ENCODE measurements at places on chromosomes 12 and 14.

- DNase-seq = peak; percentile 81
These were observed 11.4 kb upstream of the DNAL1 start for GRCh38 chr14:73633116-73634010.

- peak; percentile 83 for DNase-seq
These were observed 69.7 kb downstream of the SVOP start for GRCh38 chr12:108950991-108951739.

DNA sequence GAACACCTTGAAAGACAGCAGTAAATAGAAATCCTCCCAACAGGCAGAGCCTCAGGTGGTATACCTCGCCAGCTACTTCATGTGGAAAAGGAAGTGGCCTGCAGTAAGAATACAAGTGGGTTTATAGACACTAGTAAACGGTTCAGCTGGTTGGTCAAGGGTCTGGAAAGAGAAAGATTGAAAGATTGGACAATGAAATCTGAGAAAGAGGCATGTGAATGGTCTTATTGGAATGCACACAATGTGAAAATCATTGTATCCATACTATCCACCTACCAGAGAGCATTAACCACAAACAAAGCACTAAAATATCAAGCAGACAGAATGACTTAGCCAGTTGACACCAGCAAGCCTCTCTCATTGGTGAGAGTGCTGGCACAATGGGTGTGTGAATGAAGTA is 98.2 kb downstream of the SSPN start:
- DNase-seq = no peak

DNA sequence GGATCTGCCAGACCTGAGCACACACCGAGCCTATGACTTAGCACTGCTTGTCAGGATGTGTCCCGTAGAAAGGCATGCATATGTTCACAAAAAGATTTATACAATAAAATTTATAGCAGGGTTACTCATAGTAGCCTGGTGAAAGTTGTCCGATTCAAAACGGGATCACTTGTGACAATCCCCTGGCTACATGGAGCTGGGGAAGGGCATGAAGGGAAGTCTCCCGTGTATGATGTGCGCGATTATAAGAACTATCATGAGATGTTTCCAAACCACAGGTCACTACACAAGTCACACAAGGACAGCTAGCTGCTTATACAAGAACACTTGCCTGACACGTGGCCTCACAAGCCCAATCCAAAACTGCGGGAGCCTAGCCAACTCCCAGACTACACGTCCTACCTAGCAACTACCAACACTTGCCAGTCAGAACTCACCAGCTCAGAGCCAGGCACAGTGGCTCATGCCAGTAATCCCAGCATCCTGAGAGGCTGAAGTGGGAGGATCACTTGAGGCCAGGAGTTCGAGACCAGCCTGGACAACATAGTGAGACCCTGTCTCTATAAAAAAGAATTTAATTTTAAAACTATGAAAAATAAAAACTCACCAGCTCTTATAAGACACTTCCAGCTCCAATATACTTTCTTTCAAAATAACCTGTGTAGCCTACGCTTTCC is 7.5 kb upstream of the CDCA4 start:
- no peak for DNase-seq

DNA sequence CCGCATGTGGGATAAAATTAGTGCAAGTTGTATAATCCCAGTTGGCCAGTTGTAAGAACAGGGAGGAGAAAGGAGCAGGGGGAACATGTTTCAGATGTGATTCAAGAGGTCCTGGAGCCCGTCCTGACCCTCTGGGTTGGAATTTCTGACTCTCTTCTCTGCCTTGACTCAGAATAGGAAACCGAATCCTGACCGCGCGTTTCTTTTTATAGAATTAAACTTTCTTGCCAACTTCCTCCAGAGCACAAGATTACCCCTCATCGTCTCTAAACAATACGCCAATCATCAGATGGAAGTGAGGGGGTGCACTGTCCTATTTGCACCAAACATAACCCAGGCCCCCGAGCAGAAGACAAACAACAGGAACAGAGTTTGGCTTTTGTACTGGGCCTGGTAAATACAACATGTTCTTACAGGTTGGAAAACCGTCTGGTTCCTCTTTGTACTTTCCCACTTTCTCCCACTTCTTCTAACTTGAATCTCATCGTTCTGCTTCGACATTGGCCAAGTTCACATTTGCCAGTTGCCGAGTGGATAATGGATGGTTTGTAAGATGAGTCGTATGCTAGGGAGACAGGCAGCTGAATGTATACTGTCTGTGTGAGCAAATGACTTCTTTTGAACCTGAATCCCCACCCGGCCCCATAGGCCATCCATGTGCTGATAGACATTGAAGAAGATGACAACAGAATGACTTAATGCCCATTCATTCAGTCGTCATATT is 42.6 kb upstream of the MED13L start:
- DNase-seq = peak; percentile 65

GRCh38 chr12:27015730-27016076 is 1.5 kb upstream of the TM7SF3 start:
- DNase-seq = peak; percentile 21

GRCh38 chr14:94171208-94171607 is 2.9 kb upstream of the PPP4R4 start:
- no peak for DNase-seq

GRCh38 chr12:6574576-6575295 is 6.6 kb upstream of the NOP2 start:
- DNase-seq = no peak

DNA sequence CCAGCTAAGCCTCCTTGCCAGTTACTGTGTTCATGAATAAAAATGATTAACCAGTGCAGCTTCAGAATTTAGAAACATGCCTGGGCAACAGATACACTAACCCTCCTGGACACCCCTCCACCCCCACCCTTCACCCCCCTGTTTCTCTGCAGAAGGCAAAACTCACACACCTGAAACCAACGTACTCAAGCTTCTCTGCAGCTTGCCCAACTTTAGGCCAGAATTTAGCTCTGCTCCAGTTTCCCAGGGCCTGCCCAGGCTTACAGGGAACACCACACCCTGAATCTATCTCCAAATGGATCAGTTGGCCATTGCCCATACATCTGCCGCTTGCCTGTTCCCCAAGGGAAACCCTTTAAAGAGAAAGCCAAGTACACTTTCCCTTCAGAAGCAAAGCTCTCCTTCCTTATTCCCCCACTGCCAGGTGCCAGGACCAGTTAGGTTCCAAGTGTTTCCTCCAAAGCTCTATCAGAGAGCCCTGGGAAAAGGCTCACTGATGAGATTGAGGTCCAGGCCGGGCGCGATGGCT is 1.8 kb upstream of the SPPL3 start:
- no peak for DNase-seq

GRCh38 chr12:5650281-5650680 is 218.4 kb downstream of the NTF3 start:
- no peak for DNase-seq

DNA sequence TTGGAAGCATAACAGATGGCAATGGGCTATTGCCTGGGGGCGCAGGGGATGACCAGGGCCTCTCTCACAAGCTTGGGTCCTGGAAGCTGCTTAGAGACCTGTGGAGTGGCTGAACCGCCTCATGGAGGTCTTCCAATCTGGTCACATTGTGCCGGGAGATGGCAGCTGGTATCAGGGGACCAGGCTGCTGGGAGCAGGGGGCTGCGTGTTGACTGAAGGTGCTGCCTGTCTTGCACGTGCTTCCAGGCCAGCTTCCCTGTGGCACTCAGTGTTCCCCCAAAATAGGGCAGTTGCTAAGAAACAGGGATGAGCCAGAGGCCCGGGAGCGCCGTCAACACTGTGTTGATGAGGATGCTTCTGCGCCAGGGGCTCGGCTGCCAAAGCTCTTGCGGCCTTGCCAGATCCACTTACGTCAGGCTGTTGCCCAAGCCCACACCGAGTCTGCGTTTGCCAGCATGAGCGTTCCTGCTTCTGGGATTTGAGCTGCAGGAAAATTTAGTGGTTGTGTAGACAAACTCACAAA is 39.8 kb downstream of the ELK3 start:
- peak; percentile 35 for DNase-seq

DNA sequence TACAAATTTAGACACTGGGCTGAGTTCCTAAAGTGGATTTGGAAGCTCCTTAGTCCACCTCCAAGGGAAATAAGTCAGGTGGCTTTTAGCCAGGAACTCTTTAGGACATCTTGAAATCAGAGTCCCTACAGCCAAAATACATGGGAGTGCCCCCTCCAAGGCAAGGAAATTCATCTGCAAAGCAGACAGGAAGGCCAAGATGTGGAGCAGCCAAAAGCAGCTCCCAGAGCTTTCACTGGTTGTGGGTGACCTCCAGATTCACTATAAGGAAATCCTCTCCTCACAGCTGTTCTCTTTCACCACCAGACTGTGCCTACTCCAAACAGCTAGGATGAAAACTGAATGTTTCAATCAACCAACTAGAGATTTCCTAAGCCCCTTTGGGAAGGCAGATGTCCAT is 6.6 kb downstream of the TTC9 start:
- DNase-seq = no peak

DNA sequence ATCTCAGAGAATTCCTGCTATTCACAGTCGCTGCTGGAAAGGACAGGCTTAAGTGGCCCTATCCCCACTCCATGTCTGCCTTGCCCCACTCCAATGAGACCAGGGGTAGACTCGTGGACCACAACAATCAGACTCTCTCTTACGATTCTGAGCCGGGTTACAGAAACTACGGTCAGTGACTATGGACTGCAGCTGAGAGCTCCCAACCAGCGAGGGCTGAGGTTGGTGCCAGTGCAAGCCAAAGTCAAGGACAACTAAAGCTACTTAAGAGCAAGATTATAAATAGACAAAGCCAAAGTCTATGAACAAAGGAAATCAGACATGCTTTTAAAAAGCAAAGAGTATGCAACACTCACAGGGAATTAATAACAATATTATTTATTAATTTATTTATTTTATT is 18.3 kb upstream of the AMIGO2 start:
- DNase-seq = no peak

DNA sequence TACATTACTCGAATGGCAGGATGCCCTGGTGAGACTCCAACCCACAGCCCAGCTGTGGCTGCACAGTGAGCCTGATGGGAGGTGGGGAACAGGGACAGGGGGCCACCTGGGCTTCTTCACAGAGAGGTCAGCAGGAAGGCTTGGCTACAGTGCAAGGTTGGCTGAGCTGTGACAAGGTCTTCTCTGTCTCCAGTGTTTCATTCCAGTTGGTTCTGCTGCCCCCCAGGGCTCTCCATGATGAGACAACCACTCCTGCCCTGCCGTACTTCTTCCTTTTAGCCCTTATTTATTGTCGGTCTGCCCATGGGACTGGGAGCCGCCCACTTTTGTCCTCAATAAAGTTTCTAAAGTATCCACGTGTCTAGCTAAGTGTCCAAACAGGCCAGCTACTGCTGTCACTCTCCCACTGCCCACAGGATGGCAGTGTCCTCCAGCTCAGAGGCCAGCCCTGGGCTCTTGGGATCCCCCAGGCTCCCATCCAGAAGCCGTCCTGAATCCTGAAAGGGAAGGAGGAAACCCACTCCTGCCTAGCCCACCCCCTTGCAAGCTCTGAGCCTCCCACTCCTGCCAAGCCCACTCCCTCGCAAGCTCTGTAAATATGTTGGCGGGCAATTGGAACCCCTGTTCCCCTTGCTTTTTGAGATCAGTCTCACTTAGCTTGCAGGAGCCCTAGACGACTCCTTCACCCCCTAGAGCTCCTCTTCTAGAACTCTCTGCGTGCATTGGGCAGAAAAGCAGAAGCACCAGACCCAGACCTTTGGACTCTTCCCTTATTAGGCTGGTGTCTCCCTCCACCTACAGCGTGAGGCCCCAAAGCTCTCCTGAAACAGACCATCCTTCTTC is 5.4 kb downstream of the C1QL4 start:
- peak; percentile 88 for DNase-seq

- DNase-seq = no peak
These were observed 25.5 kb downstream of the ADIPOR2 start for GRCh38 chr12:1716215-1716862.

DNA sequence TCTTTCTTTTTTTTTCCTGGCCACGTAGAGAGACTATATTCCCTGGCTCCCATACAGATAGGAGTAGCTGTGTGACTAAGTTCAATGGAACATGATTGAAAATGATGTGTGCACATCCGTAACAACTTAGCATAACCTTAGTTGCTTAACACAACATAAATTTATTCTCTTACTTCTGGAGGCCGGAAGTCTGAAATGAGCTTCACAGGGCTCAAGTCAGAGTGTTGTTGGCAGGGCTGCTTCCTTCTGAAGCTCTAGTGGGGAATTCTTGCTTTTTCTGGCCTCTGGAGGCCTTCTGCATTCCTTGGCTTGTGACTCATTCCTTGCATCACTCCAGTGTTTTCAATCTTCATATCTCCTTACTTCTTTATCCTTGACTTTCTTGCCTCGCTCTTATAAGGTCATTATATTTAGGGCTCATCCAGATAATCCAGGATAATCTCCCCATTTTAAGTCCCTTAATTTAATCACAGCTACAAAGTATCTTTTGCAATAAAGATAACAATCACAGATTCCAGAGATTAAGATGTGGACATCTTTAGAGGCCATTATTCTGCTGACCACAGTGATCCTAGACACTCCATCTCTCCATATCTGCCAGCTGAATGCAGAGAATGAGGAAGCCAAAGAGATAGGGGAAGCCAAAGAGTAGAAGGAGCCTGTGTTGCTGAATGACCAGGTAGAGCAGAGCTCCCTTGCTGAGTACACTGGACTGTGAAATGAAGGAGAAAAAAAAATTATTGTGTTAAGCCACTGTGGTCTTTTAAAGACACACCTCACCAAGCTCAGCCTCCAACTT is 21.0 kb upstream of the SNX6 start:
- DNase-seq = peak; percentile 68

DNA sequence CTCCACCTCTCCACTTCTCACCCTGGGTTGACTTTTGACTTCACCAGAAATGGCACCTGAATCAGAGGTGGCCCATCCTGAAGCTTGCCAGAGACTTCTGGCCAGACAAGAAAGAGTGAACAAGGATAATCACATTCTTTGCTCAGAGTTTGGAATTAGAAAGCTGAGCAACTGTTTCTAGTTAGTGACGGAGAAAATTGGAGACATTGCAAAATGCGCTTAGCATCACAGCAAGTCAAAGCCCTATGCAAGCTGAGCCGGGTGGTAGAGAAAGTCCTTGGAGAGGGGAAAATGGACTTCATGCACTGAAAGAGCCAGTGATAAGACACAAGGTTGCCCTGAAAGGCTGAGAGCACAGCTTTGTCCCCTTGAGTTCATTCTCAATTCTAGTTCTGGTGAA is 161.8 kb downstream of the PAH start:
- no peak for DNase-seq

- DNase-seq = peak; percentile 38
These were observed 57.3 kb downstream of the GALNT16 start for GRCh38 chr14:69317102-69317755.

DNA sequence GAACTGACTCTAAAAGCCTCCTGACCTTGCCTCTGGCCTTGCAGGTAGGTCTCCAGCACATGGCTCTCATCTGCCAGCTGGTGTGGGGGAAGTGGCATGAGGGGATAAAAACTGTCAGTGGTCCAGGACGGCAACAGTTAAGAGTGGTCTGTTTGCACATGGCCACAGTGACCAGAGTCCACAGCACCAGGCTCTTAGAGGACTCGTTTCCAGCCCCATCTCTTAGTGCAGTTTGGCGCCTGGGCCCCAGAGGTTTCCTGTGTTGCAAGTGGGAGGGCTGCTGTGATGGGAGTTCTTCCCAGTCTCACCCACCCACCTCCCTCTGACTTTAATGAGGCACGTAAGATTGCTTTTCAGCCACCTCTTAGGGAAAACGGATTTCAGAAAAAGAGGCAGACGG is 37.0 kb downstream of the APPL2 start:
- no peak for DNase-seq

All from hepatocyte (in vitro differentiated cells).